ENCODE measurements at places on chromosomes 7 and 10.

DNA sequence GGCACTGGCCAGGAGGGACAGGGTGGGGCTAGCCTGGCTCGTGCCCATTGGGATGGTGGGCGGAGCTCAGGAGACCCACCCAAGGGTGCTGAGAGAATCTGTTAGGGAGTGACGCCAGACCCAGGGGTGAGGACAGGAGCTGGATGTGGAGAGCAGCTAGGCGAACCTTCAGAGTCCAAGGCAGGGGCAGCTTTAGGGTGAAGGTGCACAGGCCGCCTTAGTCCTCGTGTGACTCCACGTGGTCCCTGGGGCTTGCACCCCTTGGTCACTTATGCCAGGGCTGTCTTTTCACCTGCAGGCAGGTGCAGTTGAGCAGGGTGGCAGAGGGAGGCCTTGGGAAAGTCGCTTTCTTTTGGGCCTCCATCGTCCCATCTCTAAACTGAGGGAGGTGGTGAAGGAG is 4.3 kb downstream of the RAMP3 start:
- DNase-seq = no peak

GRCh38 chr10:22438711-22439110 is 93.4 kb downstream of the SPAG6 start:
- DNase-seq = no peak

DNA sequence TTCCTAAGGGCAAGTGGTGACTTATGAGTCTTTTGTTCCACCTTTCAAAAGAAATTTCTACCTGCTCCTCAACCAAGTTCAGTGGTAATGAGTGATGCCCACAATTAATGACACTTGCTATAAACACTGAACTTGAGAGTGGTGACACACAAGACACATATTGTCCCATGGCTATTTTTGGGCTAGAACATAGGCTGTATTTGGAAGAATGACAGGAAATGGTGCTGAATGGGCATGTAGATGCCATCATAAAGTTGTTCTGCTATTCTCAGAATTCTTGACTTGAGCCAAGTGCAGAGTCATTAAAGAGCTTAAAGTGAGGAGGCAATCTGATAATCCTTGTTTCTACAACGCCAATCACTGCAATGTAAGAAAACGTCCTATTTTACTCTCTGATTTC is 313.3 kb downstream of the AGMO start:
- no peak for DNase-seq

- DNase-seq = peak; percentile 92
Measured at GRCh38 chr10:69439350-69439739, 11.9 kb upstream of the TSPAN15 start.

GRCh38 chr7:74290981-74291441 is 1.8 kb downstream of the CLIP2 start:
- no peak for DNase-seq

GRCh38 chr10:61933859-61934555 is 32.5 kb downstream of the ARID5B start:
- no peak for DNase-seq

- no peak for DNase-seq
Measured at GRCh38 chr7:155435110-155435509, 22.8 kb upstream of the EN2 start.

- no peak for DNase-seq
Measured at GRCh38 chr10:33093362-33093761, 135.3 kb upstream of the ITGB1 start.

DNA sequence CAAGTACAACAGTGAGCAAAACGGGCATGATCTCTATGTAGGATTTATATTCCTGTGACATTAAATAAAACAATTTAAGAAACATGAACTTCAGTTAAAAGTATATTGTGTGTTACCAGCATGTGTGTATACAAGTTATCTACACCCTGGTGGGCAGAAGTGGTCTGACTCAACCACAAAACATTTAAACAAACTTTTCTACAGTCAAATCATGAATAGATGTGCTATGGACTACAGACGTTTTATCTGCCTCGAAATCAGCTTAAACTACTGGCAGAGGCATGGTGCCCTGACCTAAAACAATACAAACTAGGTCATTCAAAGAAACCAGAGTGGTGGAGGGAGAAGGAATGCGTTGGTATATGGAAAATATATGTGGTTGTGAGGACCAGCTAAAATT is 3.6 kb downstream of the ARL3 start:
- DNase-seq = peak; percentile 91

DNA sequence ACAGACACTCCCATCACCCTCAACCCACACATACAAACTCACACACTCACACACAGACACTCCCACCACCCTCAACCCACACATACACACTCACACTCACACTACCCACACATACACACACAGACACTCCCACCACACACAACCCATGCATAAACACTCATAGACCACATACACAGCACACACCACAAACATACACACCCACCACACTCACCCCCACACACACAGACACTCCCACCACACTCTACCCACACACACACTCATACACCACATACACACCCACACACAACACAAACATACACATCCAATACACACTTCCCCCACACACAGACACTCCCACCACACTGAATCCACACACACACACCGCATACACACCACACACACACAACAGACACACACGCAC is 521.2 kb downstream of the TCERG1L start:
- no peak for DNase-seq

DNA sequence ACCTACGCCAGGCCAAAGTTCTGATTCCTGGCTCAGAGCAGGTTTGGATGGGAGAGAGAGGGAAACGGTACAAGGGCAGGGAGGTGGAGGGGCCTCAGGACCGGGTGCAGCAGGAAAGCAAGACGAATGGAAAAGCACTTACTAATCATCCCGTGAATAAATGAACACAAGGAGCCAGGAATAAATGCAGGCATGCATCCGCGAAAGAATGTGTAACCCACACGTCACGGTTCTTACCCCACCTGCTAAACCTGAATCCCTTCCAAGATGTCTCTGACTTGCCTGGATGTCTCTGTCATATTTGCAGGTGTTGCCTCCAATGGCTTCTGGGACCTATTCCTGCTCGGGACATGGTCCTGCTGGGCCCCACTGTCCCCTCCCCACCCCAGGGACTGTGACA is 335.2 kb upstream of the RNF32 start:
- DNase-seq = no peak

DNA sequence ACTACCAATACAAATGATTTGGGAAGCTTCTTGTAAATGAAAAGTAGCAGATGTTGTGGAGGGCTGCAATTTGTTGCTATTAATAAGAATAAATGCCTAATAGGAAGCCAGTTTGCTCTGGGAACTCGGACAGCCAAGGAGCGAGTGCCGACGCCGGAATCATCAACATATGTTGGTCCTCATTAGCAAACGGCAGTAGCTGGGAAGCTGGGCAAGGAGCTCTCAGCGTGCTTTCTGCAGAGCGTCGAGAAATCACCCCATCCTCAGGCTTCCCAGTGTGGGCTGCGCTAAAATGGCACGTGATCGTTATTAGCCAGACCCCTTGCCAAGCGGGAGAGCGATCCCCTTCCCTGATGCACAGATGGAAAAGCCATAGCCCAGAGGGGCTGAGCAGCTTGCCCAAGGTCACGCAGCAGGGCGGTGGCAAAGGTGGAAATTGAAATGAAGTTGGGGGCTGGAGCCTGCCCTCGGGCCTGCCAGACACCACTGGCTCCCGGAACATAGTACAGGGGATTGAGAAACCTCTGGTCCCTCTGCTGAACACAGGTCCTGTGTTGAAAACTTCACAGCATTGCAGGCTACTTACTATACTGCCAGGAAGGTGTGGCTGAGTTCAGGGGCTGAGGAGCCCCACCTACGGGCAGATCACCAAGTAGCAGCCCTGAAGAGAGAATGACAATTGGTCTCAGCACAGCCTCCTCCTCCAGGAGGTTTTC is 326.9 kb downstream of the PLXNA4 start:
- DNase-seq = peak; percentile 29

- DNase-seq = no peak
Measured at GRCh38 chr7:151245360-151246101, 3.0 kb downstream of the SMARCD3 start.

- DNase-seq = no peak
Measured at GRCh38 chr7:131681961-131682360, 125.5 kb upstream of the PODXL start.

DNA sequence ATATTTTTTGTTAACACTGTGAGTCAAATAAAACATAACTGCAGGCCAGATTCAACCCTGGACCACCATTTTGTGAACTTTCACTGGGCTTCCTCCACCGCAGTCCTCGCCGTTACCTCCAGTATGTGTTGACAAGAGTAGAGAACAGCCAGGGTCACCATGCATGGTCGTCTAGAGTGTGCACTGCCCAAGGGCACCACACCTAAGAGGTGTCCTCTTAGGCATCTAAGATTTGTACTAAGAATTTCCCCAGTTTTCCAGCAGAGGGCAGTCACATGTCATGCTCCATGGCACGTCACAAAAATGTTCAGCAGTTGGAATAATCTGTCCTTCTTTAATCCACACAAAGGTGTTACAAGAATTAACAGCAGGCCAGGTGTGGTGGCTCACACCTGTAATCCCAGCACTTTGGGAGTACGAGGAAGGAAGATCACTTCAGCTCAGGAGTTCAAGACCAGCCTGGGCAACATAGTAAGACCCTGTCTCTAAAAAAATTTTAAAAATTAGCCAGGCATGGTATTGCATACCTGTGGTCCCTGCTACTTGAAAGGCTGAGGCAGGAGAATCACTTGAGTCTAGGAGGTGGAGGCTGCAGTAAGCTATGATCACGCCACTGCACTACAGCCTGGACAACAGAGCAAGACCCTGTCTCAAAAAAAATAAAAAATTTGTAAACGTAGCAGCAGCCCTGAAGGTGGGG is 71.2 kb upstream of the FOXK1 start:
- DNase-seq = peak; percentile 71

DNA sequence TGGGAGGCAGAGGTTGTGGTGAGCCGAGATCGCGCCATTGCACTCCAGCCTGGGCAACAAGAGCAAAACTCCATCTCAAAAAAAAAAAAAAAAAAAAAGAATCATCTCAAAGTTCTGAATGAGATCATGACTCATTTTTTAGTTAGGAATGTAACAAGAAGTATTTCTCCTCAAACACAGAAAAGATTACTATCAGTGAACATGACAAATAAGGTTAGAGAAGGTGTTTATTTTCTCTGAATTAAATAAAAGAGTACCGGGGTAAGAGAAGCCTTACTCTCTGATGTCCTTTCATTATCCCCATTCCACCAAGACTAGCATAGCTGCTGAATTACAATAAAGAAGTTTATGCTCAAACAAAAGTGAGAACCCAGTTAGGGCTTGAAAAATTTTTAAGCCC is 50.1 kb downstream of the IPMK start:
- DNase-seq = peak; percentile 80

DNA sequence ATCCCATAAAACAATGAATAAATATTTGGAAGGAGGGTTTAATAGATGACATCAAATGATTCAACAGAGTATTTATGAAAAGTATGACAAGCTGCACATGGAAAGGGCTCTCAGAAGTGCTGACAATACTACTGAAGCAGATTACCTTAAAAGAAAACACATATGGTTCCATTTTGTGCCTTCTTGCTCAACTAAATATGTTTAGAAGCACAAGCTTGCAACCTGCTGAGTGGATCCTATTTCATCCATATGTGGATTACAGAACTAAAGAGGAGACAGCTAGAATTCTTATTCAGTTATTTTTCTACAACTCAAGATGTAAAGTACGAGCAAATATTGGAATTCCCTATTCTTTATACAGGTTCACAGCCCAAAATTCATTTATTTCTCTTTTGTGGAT is 340.6 kb downstream of the TFEC start:
- DNase-seq = no peak

DNA sequence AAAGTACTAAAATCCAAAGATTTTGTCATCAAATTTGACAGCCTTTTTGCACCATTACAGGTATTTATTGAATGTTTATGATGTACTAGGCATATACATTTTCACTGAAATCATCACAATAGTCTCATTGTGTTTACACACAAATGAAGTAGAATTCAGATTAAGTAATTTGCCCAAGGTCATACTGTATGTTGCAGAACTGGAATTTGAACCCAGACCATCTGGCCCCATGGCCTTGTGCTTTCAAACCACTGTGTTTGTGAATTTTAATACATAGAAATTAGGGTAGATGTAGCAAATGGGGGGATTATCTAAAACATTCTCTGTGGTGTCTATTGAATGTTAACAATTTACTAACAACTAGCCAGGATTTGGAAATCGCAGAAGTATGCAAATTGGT is 94.8 kb downstream of the POLL start:
- DNase-seq = no peak

GRCh38 chr10:76422769-76423168 is 991.3 kb downstream of the LRMDA start:
- no peak for DNase-seq

DNA sequence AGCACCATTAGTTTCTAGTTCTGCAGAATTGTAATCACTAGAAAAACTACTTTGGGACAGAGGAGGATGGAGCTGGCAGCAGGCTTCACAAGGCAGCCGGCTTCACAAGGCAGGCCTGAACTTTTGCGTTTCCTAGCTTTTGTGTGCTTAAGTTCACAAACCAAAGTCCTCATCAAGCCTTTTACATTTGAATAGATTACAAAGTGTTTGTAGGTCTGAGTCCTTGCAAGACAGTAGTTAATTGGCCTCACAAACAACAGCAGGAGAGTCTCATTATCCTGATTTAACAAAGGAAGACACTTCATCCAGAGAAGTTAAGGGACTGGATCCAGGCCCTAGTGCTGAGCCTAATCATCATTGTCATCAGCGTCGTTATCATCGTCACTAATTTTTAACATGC is 147.8 kb upstream of the AUTS2 start:
- DNase-seq = no peak

GRCh38 chr10:59588791-59589190 is 120.9 kb downstream of the SLC16A9 start:
- DNase-seq = no peak

GRCh38 chr7:1019789-1020610 is 24.3 kb upstream of the GPR146 start:
- no peak for DNase-seq

DNA sequence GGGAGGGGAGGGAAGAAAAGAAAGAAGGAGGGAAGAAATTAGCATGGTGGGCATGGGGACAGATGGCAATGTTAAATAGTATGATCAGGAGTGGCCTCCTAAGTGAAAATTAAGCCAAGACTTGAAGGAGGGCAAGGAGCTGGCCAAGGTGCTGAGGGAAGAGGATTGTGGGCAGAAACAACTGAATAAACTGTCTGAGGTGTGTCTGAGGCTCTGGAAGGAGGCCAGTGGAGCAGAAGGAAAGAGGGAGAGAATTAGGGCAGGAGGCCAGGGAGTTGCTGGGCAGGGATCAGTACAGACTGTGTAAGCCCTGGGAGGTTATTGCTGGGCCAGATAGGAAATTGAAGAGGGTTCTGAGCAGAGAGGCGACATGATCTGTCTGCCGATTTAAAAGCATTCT is 40.6 kb upstream of the VKORC1L1 start:
- DNase-seq = peak; percentile 51

Data from M059J (cell line).